Left forelimb (tissue), 1 donor: ENCODE measurements at places on chromosomes 7 and 10.
A peak's percentile ranks its signal among the peaks of the same experiment; 100 is the strongest.

GRCh38 chr10:132385721-132386418 is 11.1 kb upstream of the PWWP2B start:
- DNase-seq, result no peak

- no peak for DNase-seq
These were observed 396.0 kb downstream of the SEMA3D start for GRCh38 chr7:84790882-84791281.

GRCh38 chr10:132096863-132097478 is 31.2 kb downstream of the JAKMIP3 start:
- DNase-seq, result peak; percentile 54

GRCh38 chr7:69654849-69655707 is 56.8 kb downstream of the AUTS2 start:
- DNase-seq, result no peak

DNA sequence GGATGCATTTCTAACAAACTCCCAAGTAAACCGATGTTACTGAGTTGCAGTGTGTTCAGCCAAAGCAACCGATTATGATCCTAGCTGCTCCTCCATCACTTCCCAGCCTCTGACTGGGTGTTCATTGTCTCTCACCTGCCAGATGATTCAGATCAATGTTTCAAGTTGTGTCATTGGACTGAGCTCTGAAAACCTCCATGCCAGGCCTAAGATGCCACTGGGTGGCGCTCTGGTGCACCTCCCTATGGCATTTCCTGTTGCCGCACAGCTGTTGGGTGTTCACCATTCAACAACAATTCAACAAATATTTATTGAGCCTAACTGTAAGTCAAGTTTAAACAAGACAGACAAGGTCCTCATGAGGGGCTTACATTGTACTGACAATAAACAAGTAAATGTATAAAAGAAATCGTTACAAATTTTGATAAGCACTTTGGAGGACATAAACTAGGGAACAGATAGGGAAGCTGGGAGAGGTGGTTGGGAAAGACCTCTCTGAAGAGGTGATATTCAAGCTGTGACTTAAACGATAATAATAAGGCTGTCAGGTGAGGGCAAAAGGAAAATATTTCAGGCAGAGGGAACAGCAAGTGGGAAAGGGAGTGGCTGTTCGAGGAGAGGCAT is 22.8 kb downstream of the RGR start:
- no peak for DNase-seq

DNA sequence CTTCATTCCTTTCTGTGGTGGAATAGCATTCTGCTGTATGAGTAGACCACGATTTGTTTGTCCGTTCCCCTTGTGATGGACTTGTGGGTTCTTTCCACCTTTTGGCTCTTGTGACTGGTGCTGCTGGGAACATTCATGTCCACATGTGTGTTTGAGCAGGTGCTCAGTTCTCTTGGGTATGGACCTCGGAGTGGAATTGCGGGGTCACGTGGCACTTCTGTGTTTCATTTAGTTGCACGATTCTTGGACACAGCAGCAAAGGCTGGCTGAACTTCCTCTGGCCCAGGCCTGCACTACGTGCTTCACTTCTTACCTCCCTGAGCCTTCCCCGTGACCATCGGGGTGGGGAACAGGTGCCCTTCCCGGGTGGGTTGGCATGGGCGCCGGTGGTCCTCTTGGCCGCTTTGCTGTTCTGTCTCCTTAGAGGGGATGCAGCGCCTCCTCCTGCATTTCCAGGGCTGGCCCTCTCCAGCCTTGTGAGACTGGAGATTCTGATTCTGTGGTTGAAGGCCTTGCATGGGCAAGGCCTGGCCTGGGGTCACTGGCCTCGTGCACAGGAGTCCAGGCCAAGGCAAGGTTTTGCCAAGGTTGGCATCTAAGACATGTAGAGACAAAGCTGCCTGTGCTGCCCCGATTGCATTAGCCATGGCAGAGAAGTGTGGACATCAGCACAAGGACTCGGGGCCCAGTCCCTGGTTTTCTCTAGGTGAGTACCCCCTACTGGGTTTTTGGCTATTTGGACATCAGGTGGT is 25.1 kb downstream of the DOCK1 start:
- DNase-seq, result no peak

GRCh38 chr7:157744786-157745601 is 408.2 kb downstream of the DNAJB6 start:
- DNase-seq, result no peak

DNA sequence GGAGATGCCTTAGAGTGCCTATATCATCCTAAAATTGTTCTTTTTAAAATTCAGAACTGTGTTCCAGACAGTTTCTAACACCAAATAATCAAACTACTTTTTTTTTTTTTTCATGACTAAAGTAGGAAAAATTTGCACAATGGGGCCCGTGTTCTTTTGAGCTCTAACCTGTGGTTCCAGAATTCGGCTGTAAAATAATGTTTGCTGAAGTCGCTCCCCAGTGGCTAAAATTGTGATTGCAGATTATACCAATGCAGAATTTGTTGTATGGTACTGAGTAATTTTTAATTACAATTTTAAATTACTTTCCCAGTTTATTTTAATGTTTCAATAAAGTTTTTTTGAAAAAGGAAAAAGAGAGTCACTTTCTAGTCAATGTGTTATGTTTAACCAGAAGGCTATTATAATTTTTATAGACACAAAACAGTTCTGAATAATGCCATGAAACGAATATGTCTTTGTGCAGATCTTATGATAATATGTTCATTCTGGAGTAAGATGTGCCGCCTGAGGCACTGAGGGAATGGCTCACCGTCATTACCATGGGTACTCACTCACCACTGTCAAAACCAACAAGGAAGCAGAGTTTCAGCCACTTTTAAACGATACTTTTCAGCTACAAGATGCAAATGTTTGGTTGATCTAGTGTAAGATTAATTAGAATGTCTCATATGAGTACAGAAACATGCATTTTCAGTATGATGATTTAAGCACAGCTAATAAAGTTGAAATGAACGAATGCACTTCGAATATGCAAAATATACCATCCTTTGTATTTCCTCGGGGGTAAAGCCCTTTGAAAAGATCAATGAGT is 173.6 kb downstream of the PRKCQ start:
- no peak for DNase-seq
